A549 treated with RU486 at 1 μM for 4 hours (cell line): ENCODE measurements at places on chromosomes 2 and 18. TPM values are rescaled to one million over a fixed set of nuclear protein-coding genes. Genes with fewer than 3 reads are reported as not detected.

PROM2 gene
- total RNA-seq = 0.13 TPM in 1 of 5 replicates, not detected in the others

CDH20 gene
- total RNA-seq = not detected in 5 replicates

PPP1R1C gene
- total RNA-seq = 1.7 to 3.3 TPM (median 1.8 TPM) in 5 replicates

SMAD7 gene
- total RNA-seq = 19.5 to 25.9 TPM (median 21.1 TPM) in 5 replicates
